ENCODE measurements at places on chromosomes 2 and 18.

DNA sequence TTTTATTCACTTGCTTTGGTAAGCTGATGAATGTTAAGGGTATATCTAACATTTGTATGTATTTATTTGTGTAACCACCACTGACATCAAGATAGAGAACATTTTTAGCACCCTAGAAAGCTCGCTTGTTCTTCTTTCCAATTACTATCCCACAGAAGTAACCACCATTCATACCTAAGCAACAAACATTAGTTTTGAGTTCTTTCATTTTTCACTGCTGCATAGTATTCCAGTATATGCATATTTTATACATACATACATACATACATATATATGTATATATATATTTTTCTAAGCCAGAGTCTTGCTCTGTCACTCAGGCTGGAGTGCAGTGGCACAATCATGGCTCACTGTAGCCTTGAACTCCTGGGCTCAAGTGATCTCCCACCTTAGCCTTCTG is 11.1 kb upstream of the DYM start:
- DNase-seq: no peak

GRCh38 chr18:21656402-21656801 is 44.3 kb downstream of the SNRPD1 start:
- no peak for DNase-seq

GRCh38 chr18:48792611-48793380 is 158.0 kb downstream of the SMAD7 start:
- no peak for DNase-seq

GRCh38 chr2:133755480-133756300 is 187.4 kb upstream of the NCKAP5 start:
- no peak for DNase-seq

- peak; percentile 14 for DNase-seq
Observed at GRCh38 chr18:4106407-4107033, 348.6 kb downstream of the DLGAP1 start.

- DNase-seq: no peak
Observed at GRCh38 chr2:47264143-47264542, 109.0 kb upstream of the STPG4 start.

DNA sequence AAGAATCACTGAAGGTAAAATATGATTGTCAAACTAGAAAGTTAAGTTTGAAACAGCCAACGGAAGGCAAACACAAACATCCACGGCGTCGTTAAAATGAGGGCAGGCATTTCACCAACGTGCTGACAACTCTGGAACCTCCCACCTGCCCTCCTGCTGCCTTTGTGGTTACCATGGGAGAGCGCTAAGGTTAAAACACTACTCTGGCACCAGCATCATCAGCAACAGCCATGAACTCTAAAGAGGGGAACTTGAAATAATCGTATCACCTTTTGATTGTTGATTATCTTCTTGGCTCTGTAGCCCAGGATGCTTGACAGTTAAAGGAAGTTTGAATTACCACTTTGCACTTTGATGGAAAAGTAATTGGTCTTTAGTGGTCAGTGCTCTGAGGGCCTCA is 34.7 kb downstream of the CYB5A start:
- no peak for DNase-seq

DNA sequence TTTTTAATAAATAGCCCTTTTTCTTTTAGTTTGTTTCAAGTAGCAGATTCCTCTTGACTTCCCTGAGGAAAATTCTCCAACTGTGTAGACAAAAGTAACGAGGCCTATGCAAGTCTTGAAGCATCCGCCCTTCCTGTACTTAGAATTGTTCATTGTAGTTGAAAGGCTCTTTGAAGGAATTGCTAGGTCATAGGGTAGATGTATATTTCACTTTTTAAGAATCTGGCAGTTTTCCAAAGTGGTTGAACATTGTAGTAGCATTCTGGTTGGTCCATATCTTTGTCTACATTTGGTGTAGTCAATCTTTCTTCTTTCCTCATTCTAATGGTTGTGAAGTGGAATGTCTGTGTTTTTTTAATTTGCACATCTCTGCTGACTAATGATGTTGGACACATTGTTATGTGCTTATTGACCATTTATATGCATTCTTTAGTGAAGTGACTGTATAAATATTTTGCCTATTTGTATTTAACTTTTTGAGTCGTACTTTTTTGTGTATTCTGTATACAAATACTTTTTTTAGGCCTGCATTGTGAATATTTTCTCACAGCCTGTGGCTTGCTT is 5.6 kb upstream of the SERPINB11 start:
- DNase-seq: no peak

DNA sequence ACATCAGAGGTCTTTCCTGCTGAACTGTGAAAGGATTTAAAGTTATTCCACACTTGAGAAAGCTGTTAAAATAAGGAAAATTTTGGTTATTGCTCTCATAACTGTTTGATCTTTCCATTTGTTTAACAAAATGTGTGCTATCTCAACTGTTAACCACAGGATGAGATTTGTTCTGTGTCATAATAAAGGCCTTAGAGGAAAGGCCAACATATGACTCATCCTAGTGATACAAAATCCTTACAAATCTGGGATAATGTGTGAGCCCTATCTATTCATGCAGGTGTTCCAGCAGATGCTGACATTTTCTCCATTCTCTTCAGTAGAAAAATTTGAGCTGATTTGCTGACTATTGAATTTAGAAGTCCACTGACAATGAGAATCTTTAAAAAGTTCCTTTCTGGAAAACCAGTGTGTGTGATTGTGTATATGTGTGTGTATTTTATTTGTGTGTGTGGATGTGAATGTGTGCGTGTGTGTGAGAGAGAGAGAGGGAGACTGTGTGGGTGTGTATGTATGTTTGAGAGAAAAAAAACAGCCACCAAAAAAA is 1111.9 kb upstream of the GYPC start:
- DNase-seq: no peak

DNA sequence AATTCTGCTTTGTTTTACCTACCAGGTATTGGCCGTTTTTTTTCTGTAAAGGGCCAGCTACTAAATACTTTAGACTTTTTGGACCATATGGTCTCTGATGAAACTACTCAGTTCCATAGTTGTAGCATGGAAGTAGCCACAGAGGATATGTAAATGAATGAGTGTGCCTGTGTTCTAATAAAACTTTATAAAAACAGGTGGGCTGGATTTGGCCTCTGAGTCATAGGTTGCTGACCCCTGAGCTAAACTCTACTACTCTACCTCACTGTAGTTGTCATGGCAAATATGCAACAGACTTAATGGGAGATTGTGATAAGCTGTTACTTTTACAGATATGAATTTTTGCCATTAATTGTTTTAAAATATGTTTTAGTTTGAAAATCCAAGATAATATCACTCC is 19.7 kb downstream of the CLIP4 start:
- no peak for DNase-seq

DNA sequence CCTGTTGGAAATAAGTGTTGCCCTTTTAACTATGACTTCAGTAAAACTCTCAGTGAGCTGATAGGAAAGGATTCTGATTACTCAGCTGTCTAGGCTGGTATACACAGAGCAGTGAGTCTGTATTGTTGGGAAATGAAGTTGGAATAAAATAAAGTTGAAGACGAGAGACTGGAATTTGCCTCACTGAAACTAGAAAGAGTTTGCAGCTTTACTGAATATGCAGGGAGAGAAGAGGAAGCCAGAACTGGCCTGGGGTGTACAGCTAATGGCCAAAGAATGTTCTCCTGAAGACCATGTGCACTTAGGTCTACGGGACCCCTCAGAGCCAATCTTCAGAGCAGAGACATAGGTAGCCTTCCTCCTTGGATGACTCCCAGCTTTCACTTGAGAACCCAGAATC is 26.5 kb downstream of the EIF4E2 start:
- no peak for DNase-seq

DNA sequence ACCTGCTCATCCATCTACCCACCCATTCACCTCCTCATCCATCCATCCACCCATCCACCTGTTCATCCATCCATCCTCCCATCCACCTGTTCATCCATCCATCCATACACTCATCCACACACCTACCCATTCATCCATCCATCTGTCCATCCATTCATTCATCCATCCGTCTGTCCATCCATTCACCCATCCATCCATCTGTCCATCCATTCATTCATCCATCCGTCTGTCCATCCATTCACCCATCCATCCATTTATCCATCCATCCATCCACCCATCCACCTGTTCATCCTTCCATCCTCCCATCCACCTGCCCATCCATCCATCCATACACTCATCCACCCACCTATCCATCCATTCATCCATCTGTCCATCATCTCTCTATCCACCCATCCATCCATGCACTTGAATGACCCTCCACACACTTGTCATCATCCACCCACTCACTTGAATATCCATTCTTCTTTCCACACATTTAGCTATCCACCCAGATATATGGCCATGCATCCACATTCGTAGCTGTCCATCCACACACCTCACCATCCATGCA is 45.0 kb downstream of the CROCC2 start:
- no peak for DNase-seq

DNA sequence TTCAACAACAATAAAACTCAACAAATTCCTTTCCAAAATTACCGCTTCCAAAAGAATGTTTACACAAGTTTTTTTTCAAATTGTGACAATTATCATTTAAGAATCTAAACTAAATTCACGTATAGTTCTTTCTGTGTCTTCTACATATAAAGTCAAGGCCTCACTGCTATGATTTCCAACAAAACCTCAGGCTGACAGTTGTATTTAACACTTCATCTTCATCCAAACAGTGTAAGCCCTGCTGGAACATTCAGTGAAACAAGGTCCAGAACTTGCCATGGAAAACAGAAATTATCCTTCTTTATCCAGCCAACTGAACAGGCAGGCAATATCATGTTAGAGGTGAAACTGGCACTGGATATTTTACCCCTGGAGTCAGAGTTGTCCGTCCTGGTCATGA is 357.9 kb downstream of the PID1 start:
- DNase-seq: no peak

GRCh38 chr2:122236925-122237324 is 481.5 kb downstream of the TSN start:
- no peak for DNase-seq

- no peak for DNase-seq
Observed at GRCh38 chr18:7177116-7177744, 53.7 kb upstream of the LRRC30 start.

DNA sequence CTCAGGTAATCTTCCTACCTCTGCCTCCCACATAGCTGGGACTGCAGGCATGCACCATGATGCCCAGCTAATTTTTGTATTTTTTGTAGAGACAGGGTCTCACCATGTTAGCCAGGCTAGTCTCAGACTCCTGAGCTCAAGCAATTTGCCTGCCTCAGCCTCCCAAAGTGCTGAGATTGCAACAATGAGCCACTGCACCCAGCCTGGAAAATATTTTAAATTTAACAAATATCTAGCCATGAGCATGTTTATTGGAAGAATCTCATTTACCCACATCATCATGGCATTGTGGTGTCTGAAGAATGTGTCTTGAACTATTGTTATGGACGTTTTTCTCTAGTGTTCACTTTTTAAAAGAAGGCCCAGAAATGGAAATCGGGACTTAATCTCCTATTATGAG is 231.8 kb downstream of the MBD5 start:
- DNase-seq: no peak

DNA sequence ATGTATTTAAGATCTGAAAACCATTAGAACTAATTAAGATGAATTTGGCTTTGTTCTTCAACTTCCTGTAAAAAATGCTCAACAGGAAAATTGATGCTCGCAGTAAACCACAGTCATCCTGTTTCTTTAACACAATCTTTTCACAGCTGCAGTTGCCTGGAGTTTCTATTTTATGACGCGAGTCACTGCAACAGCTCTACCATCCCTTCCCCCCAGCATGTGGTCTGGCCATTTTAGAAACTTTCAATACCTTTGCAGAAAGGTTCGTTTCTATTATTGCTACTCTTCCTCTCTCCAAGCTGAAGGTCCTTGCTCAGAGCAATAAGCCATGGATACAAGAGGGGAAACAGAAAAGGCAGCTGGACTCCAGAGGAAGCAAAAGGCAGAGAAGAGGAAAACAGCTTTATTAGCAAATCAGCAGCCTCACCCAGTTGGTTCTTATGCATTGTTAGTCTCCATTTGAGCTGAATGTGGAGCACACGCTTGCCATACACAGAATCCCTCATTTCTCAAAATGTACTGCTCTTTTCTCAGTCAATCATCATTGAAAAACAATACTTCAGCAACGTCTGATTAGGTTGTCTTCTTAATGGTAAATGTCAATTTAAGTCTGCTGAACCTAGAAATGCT is 3.9 kb downstream of the WIPF1 start:
- DNase-seq: peak; percentile 67

- no peak for DNase-seq
Observed at GRCh38 chr18:63869851-63870250, 17.7 kb upstream of the SERPINB2 start.

DNA sequence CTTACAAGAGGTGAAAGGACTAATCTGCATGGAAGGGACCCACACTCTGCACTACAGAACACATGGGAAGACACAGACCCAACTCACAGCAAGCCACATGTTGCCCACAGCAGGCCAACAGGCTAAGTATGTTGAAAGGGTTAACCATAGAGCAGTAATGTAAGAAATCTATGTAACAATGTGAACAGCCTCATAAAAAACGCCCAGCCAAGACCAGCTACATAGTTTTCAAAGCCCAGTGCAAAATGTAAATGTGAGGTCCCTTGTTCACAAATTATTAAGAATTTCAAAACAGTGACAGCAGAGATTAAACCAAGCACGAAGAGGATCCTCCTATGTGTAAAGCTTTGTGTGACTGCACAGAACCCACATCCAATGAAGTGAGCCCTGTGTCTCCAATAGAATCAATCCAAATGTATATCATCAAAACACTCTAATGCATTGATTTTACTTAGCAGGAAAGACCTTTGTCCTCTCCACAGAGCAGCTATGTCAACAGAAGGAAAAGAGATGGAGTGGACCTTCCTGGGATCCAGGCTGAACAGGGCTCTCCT is 210.1 kb downstream of the AGPS start:
- DNase-seq: no peak

DNA sequence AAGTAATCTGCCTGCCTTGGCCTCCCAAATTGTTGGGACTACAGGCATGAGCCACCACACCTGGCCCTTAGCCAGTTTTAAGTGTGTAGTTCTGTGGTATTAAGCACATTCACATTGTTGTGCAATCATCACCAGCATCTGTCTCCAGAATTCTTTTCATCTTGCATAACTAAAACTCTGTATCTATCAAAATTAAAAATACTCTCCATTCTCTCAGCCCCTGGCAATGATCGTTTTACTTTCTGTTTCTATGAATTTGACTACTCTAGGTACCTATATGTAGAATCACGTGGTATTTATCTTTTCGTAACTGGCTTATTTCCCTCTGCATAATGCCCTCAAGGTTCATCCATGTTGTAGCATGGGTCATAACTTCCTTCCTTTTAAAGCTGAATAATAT is 45.5 kb upstream of the CAVIN2 start:
- DNase-seq: no peak

Measured in CD4-positive, alpha-beta T cell (primary cell).